ENCODE measurements at places on chromosomes 1 and 21. TPM values are rescaled to one million over a fixed set of nuclear protein-coding genes. Genes with fewer than 3 reads are reported as not detected.

SPRR1B gene
- total RNA-seq, result not detected

CAPN8 gene
- 0.18 TPM for total RNA-seq

SPATA21 gene
- 0.55 TPM for total RNA-seq

TENT5C gene
- total RNA-seq, result 109 TPM

Data from natural killer cell (primary cell).